ENCODE measurements at places on chromosomes 11 and 22. TPM values are rescaled to one million over a fixed set of nuclear protein-coding genes. Genes with fewer than 3 reads are reported as not detected.

OR51B2 gene
- total RNA-seq = not detected

MMP11 gene
- 3.0 TPM for total RNA-seq

MS4A7 gene
- 0.23 TPM for total RNA-seq

LARGE2 gene
- total RNA-seq = 1.4 TPM

LMO2 gene
- total RNA-seq = 0.64 TPM

ALKBH3 gene
- total RNA-seq = 34.4 TPM

PGA5 gene
- total RNA-seq = not detected

CASP5 gene
- not detected for total RNA-seq

MMP27 gene
- not detected for total RNA-seq

DNA sequence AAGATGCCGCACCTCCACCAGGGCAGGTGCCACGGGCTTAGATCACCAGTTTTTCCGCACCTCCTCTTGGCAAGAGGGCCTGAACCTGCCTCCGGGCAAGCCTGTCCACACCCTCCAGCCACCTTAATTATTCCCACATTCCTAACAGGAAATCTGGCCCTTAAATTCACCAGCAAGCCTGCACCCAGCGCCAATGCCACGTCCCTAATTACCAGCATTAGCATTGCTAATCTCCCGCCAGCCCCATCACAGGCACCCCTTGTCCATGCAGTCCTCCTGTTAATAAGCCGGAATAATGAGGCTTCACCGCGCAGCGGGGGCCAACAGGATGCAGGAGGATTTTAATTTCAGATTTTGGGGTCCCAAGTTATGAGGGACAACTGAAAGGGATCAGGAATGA is 69.7 kb downstream of the PHF21B start:
- no peak for DNase-seq

DNA sequence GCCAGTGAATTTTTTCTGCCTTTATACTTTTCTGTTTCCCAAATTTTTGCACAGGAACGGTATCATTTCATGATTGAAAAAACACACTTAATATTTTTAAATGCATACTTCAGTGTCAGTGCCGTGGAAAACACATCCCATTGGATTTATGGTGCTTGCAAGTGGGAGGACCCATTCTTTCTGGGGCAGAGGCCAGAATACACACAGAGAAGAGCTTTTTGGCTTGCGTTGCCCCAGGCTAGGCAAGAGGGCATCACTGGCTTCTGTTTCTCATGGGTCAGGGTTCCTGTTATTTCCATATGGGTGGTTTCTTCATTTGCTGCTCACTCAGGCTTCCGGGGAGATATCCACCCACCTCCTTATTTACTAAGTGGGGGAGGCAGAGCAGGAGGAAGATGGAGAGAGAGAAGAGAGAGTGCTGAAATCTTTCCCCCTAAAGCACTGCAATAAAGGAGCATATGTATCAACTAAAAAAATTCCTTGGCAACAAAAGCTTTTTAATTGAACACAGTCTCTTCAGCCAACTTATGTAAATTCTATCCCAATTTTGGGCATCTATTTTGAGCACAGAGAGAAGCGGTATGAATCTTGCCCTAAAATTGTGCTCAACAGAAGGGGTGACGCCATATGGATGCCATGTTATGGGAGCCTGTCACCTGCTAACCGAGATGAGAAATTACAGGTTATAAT is 66.0 kb upstream of the KIRREL3 start:
- no peak for DNase-seq

GRCh38 chr11:119006656-119007055 is 8.7 kb downstream of the CENATAC start:
- no peak for DNase-seq

- no peak for DNase-seq
Measured at GRCh38 chr22:17786435-17787161, 12.3 kb upstream of the BID start.

- no peak for DNase-seq
Measured at GRCh38 chr11:78371221-78371891, 46.3 kb downstream of the GAB2 start.

GRCh38 chr11:81072273-81072672 is 1631.4 kb upstream of the TENM4 start:
- DNase-seq = no peak

- no peak for DNase-seq
Measured at GRCh38 chr11:1038921-1039320, 2.4 kb upstream of the MUC6 start.

DNA sequence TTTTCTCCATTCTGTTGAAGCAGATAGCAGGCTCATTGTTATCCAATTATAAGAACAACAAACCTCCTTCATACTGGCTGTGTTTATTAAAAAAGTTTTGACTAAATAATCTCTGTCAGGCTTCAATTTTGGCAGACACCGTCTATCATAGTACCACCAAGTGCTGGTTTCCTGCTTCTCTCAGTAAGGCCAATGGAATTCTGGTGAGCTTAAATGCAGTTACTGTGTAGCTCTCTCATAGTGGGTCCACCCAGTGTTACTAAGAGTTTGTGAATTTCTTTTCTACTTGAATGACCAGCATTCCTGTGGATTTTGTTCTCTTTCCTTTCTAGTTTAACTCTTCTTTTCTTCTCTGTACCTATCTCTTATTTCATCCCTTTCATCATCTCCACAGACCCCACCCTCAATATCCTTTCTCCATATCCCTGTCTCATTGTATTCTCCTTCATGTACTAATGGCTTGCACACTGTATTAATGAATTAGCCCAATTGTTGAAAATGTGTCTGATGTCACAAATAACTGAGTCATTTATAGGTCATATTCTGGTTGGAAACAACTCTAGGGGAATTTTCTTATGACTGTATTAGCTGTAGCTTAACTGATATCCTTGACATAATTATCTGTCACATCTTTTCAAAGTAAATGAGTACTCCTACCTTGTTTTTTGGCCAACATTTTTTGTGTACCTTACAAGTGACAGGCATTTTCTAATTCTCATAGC is 372.1 kb downstream of the FAT3 start:
- DNase-seq = no peak

GRCh38 chr11:70020336-70021214 is 57.5 kb upstream of the ANO1 start:
- no peak for DNase-seq

DNA sequence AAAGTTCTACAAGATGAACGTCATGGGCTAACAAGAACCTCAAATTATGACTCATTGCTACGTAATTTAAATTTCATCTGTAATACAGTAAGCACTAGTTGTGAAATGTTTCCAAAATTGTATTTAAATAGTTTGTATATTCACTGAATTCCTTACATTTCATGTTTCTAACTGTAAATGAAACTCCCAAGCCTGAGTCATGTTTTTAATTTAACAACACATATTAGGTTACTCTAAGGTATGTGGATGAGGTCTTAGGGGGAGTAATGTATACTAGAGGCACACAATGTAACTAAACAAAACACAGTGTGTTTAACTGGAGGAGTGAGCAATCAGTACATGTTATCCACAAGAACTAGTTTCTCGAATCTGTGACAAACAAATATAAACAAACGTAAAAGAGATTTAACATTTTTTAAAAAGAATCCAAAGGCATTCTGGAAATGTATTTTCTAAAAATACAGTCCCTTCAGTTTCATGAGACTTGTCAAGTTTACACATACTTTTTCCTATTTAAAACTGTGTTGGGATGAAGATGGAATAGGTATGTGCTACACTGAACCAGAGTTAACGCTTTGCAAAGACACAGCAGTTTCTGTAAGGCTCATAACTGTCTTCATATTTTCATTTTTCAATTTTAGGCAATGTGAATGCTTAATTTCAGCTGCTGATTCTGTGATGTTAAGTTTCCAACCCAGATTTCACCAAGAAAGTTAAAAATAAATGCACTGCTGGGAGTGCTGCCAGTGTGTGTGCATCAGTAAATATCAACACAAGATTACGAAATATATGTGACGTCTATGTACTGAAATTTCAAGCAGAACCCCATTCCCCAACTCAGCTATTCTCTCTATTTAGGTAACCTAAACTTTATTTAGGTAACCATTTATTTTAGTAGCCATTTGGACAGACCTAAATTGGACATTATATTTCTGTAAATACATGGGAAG is 52.6 kb downstream of the PITPNB start:
- no peak for DNase-seq

GRCh38 chr11:46936138-46937110 is at the start of gene CSTPP1:
Gene CSTPP1 (plus strand): TSS chr11:46936761. CDS start chr11:46936806, 45 bp downstream.
- DNase-seq = peak; percentile 48

- no peak for DNase-seq
Measured at GRCh38 chr11:87529486-87529885, 491.8 kb downstream of the TMEM135 start.

- no peak for DNase-seq
Measured at GRCh38 chr11:66603072-66603471, 10.1 kb downstream of the CCS start.

- no peak for DNase-seq
Measured at GRCh38 chr11:2775083-2775625, 75.4 kb upstream of the KCNQ1OT1 start.

- DNase-seq = no peak
Measured at GRCh38 chr11:113373306-113373705, 14.3 kb upstream of the ANKK1 start.

- no peak for DNase-seq
Measured at GRCh38 chr11:64627371-64627770, 36.4 kb downstream of the SLC22A12 start.

DNA sequence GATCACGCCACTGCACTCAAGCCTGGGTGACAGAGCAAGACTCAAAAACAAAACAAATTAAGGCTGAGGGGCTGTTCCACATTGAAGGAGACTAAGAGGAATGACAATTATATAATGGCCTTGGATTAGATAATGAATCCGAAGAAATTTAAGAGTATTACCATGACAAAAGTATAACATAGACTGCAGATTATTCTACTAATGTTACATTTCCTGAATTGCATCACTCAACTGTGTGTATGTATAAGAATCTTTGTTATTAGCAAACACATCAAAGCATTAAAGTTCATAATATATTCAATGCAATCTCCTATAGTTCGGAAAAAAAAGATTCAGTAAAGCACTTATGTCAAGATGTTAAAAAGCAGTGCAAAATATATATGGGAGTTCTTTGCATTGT is 27.5 kb downstream of the CSTF3 start:
- DNase-seq = no peak

GRCh38 chr11:59429924-59430516 is 3.8 kb upstream of the OR5A2 start:
- peak; percentile 25 for DNase-seq

DNA sequence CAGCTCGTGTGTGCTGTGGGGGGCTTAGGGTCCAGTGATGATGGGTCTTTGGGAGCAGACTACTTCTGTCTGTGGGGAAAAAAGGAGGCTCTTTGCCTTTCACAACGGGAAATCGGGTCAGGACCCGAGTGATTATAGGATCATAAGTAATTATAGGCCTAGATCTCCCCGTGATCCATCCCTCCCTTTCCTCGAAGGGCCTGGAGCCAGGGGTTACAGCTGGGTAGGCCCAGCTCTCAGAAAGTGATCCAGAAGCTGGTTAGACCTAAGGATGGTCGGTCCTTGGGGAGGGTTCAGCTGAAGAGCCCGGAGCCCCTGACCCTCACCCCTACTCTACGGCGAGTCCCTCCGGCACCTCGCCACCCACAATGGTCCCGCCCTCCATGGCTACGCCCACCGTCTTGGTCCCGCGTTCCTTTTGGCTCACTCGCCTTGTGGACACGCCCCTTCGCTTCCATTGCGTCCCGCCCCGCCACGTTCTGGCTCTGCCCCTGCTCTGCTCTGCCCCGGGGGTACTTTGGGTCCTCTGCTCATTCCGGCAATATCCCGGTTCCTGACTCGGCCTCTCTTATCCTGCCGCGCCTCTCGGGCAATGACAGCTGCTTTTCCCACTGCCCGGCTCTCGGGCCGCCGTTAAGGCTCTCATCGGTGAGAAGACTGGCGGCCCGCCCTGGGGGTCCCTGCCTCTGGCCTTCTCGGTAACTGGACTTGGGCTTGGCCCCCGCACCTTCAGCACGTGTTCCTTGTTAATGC is 5.0 kb downstream of the IGSF22 start:
- no peak for DNase-seq

GRCh38 chr11:24622262-24622661 is 125.4 kb downstream of the LUZP2 start:
- no peak for DNase-seq

- peak; percentile 36 for DNase-seq
Measured at GRCh38 chr11:16945671-16946469, 68.3 kb downstream of the PLEKHA7 start.

DNA sequence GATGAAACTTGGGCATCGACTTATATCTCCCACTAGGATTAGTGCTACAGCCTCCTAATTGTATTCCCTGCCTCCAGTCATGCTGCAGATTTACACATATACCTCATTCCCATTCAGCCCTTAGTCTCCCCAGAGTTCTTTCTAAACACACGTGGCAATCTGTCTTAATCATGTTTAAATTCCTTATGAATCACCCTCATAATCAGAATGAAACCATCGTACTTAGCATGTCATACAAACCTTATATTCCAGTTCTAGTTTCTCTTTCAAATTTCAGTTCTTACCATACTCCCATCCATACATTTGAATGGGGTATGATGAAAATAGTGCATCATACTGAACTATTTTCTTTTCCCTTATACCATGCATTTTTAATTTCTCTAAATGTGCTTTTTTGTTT is 6.0 kb upstream of the OR10A2 start:
- no peak for DNase-seq

DNA sequence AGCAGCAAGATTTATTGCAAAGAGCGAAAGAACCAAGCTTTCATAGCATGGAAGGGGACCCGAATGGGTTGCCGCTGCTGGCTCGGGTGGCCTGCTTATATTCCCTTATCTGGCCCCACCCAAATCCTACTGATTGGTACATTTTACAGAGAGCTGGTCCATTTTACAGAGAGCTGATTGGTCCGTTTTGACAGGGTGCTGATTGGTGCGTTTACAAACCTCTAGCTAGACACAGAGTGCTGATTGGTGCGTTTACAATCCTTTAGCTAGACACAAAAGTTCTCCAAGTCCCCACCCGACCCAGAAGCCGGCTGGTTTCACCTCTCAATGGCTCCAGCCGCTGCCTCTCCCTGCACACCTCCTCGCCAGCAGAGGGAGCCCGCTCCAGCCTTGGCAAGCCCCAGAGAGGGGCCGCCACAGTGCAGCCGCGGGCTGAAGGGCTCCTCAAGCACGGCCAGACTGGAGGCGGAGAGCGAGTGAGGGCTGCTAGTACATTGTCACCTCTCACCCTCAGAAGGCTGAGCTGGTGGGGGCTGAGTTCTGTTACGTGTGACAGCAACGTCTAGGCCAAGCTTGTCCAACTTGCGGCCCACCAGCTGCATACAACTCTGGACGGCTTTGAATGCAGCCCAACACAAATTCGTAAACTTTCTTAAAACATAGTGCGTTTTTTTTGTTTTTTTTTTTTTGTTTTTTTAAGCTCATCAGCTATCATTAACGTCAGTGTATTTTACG is 8.7 kb downstream of the PTH start:
- no peak for DNase-seq

GRCh38 chr22:38959590-38959989 is 2.2 kb downstream of the APOBEC3A start:
- DNase-seq = no peak
